ENCODE measurements at places on chromosomes 7 and 10. TPM values are rescaled to one million over a fixed set of nuclear protein-coding genes. Genes with fewer than 3 reads are reported as not detected.

TMEM168 gene
- total RNA-seq, result 23.2 TPM

RAPGEF5 gene
- total RNA-seq, result 200 TPM

DNA sequence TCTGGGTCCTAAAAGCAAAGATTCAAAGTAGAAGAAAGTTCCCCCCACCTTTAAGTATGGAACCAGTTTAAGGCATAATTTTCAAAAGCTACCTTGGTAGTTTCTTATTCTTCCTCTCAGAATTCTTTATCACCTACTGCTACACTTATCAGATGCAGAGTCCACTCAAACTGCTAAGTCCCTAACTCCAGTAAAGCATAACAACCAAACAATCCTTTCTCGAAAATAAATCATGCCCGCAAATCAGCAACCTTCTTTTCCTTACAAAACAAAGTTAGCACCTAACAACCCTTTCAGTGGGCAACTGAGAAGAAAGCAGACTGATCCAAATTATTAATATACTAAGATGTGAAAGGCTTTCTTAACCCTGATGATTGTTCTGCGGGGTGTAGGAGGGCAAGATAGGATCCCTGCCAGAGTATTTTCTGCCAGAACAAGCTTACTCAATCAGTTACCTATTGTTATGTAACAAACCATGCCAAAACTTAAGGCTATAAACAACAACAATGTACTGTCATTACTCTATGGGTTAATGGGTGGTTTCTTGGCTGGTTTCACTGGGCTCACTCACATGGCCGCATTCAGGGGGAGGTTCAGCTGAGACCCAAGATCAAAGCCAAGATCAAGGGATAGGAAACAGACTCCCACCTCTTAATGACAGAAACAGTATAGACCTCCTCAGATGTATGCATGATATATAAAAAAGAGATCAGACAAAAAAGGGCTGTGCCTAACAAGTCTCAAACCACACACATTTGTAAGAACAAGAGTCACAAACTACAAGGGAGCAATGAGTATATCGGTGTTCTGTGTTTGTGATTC, 42.0 kb downstream of the CCDC6 start:
- DNase-seq, result no peak

GRCh38 chr10:127943336-127943910, 36.5 kb downstream of the PTPRE start:
- DNase-seq, result no peak

- DNase-seq, result no peak
Observed at GRCh38 chr7:23093111-23093510, 12.5 kb upstream of the KLHL7 start.

- DNase-seq, result no peak
Observed at GRCh38 chr7:70913924-70914323, 218.0 kb upstream of the GALNT17 start.

DNA sequence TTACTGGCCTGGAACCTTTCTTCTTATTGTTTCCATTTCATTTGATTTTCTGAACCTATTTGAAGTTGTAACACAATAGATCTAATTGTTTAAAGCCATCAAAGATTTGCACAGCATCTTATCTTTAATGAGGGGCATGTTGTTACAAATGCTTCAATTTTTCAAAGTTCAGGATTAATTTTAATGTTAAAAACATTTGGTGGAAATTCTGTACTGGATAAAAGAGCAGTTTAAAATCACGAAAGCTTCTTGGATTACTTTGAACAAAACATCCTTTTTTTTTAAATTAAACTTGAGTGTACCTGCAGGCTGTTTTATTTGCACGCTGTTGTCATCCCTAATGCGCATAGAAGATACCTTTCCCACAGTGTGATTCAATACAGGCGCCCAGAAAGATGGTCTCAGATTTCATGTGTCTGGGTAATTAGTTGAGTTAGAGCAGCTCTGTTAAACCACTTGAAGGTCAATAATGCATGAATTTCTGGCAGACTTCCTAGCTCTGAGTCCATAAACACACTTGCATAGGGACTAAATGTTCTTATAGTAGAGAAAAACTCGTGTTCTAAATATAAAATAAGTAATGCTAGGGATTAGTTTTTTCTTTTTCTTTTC, 29.3 kb upstream of the DDX50 start:
- no peak for DNase-seq

- DNase-seq, result no peak
Observed at GRCh38 chr10:77070346-77070745, 567.3 kb downstream of the KCNMA1 start.

STK31 gene
- total RNA-seq, result 0.98 TPM

DNA sequence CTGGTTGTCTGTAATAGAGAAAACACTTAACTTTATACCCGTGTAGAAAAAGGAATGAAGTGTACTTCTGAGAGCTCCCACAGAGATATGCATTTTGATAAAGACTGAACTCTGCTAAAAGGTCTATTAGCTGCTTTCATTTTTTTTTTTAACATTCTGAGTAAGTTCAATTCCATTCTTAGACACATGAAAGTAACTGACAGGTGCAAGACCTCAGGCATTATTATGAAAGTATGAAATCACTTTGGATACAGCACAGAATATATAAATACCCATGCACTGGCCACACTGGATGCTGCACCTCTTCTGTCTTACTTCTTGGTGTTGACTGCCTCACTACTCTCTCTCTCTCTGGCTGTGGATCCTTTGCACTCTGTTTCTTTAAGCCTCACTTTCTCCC, 46.2 kb downstream of the VWDE start:
- DNase-seq, result no peak

- no peak for DNase-seq
Observed at GRCh38 chr7:127794551-127794950, 142.6 kb downstream of the SND1 start.

- DNase-seq, result no peak
Observed at GRCh38 chr10:29407280-29407858, 118.5 kb downstream of the LYZL1 start.

CCL24 gene
- 39.5 TPM for total RNA-seq

FAM13C gene
- 8.1 TPM for total RNA-seq

- DNase-seq, result no peak
Observed at GRCh38 chr10:44998146-44998631, 2.5 kb upstream of the ZNF22 start.

DNA sequence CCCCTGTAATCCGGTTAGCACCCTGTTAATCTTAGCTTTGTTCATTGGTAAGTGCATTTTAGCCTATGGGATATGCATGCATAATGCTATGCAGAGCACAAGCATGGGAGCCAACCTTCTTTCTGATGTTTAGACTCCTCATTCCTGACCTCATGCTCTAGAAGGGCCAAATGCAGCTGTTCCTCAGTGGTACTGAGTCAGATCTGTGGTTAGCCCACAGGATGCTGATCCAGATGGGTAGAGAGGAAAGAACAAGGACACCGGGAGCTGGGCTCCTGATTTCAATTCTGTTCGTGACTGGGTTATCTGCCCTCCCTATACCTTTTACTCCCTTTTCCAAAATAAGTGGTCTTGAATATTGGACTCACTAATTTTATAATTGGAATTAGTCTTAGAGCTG, 31.7 kb upstream of the C10orf90 start:
- DNase-seq, result no peak

DNA sequence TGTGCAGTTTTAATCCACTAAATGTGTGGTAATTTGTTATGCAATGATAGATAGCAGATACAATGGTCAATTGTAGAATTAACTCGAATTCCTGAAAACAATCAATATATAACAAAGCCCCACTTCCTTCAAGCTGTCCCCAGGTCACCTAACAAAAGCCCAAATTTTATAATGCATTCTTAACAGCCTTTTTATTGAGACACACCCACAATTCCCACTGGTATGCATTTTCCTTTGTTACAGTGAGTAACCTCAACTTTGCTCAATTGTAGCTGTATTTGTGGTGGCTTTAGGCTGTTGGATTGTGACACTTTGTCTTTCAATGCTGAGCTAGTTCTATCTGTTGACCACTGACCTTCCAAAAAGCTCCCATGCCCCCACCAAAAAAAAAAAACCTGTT, 279.8 kb upstream of the CACNA2D1 start:
- DNase-seq, result no peak

DNA sequence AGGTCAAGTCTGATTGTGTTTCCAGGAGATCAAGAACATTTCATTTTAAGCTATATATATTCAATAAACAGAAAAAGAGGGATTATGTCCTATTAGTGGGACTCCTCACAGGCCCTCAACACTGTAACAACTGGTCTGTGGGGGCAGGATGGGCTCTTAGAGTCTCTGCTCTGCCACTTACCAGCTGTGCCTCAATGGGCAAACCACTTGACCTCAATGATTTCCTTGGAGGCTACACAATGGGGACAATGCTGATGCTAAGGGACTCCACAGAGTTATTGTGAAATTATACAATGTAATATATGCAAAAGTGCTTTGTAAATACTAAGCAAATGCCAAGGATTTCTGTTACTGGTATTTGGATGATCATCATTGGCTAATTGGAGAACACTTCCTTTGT, 33.2 kb upstream of the MXI1 start:
- DNase-seq, result no peak

- DNase-seq, result no peak
Observed at GRCh38 chr7:132709971-132710567, 133.8 kb upstream of the PLXNA4 start.

CYP2C18 gene
- total RNA-seq, result not detected

DNA sequence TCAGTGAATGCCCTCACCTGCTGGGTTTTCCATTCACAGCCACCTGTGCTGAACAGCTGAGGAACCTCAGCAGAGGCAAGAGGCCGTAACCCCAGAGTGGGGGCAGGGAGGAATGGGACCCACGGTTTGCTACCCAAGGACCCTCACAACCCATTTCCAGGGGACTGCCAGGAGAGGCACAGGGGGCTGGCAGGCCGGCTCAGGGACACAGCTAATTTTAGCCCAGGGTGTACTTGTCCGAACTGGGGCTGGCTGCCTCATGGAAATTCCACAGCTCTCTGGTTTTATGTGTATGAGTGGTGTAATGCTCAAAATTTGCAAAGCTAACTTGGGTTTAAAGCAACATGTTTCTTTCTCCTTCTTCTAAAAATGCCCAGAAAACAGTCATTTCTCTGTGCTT, 42.2 kb downstream of the MINDY4 start:
- DNase-seq, result no peak

ZPBP gene
- not detected for total RNA-seq

DNA sequence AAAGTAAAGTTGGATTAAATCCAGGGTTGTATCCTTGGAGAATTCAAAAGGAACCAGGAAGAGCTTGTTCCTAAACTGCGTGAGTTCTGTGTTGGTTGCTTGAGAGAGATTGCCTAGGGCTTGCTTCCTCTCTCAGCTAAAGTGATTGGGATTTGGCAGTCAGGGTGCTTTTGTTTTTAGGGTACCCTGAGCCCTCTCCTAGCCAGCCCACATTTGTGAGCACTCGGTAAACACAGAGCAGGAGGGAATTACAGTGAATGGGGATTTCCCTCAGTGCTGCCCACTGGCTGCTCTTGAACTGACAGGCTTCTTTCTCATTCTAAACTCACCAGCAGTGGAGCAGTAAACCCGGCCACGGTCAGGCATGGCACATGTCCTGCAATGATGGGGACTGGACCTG, 146.9 kb downstream of the TPST1 start:
- DNase-seq, result no peak

DNA sequence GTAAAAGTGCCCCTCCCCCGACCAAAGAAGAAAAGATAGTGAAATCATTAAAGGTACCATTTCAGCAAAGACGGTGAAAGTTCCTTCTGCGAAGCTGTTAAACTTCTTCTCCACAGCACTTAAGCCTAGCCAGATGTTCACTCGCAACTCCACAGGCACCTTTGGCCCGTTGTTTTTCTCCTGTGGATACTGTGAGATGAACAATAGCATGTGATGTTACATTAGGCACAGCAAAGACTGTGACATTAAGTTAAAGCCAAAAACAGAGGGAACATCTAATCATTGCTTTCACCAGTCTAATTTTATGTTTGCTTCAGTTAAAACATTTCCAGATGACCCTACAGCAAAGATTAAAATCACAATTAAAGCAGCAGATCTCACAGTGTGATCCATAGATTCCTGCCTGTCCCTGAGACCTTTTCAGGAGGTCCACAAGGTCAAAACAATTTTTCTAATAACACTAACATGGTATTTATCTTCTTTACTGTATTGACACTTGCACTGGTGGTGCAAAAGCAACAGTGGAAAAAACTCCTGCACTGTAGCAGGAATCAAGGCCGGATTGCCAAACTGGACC, 112.5 kb downstream of the MYOF start:
- no peak for DNase-seq

GRCh38 chr7:24216576-24217125, 67.3 kb upstream of the NPY start:
- DNase-seq, result no peak

- no peak for DNase-seq
Observed at GRCh38 chr10:58782876-58783851, 270.5 kb downstream of the BICC1 start.

DNA sequence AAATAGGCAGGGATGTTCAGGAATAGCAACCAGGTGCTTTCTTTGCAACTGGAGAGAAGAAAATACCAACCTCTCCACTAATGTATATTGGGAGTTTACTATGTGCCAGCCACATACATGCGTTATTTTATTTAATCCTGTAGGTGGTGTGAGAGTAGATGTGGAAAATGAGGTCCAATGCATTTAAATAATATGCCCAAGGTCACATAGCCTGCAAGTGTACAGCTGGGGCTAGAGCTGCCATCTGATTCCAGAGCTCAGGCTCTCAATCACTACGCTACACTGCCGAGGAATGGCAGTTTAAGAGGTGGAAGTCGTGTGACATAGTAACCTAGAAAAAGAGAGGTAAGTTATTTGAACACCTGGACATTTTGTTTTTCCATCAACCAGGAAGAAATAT, 277.0 kb downstream of the EXOC4 start:
- no peak for DNase-seq

DNA sequence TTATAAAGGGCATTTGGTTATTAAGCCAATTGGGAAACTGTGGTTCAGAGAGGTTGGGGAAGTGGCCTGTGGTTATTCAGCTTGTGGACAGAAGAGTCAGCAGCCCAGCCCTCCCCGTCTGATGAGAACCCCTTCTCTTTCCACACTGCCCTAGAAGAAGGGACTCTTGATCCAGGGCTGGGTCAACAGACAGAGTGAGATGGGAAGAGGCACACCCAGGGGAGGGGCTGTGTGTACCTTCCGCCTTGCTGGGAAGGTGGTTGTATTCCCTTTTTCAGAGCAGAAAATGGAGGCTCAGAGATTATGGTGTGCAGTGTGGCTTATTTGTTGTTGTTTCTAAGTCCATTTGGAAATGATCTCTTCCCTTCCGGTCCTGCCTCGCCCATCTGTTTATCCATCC, 103.4 kb downstream of the GRK5 start:
- DNase-seq, result peak; percentile 35
